ENCODE measurements at places on chromosomes 11 and 22.
A peak's percentile ranks its signal among the peaks of the same experiment; 100 is the strongest.

- no peak for DNase-seq
Measured at GRCh38 chr11:34633990-34634693, 13.2 kb downstream of the EHF start.

- DNase-seq = peak; percentile 27
Measured at GRCh38 chr22:27194096-27194748, 536.8 kb downstream of the MIAT start.

GRCh38 chr11:69450064-69450856 lies 31.2 kb upstream of the LINC01488 start:
- no peak for DNase-seq

DNA sequence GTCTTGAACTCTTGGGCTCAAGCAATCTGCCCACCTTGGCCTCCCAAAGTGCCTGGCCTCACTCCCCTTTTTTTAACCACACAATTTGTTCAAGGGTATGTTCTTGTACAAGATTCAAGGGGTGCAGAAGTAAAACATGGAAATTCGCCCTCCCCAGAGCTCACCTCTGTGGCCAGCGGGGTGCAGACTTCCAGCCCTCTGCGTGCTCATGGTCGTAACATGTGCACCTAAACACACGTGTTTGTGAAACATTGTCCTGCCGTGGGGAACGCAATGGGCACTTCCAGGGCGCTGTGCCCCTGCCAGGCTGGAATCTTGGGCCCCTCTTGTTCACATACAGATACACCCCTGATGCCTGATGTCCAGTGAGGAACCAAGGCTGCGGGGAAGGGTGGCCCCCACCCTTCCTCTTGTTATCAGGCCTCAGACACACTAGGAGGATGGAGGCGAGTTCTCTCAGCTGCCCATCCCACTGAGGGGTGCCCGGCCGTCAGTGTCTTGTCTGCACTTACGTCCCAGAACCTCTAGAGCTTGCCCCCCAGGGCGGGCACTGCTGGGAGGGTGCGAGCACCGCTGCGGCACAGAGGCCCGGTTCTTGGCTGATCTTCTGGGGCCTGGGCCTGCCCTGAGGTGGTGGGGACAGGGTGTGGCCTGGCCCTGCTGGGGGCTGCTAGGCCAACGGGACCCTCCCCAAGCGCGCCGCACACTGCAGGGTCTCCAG lies 4.1 kb upstream of the EPS8L2 start:
- DNase-seq = no peak

DNA sequence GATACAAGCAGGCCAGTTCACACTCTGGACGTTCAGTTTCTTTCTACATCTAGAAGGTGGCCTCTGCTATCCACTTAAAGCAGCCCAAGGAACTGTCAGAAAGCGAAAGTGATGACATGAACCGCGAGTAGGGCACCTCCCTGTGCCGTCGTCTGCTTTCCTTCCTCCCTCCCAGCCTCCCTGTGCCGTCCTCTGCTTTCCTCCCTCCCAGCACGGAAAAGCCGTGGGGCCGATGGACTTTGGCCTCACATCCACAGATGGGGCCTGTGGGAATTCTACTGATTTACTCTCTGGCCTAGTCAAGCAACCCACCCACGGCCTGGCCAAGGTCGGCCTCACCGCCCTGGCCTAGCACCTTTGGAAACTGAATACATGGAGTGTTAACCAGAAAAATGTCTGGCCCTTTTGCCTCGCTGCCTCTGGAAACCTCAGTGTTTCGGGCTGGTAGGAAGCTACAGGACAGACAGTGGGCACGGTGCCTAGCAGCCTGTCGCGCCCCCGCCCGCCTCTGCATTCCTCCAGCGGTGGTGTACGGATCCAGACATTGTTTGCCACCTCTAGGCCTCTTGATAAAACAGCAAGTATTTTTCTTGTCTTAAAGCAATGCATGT lies 14.2 kb downstream of the PEX26 start:
- DNase-seq = no peak

- no peak for DNase-seq
Measured at GRCh38 chr11:79025622-79026021, 415.2 kb downstream of the TENM4 start.

GRCh38 chr11:86799680-86800075 lies 664 bp upstream of the PRSS23 start:
- DNase-seq = no peak

DNA sequence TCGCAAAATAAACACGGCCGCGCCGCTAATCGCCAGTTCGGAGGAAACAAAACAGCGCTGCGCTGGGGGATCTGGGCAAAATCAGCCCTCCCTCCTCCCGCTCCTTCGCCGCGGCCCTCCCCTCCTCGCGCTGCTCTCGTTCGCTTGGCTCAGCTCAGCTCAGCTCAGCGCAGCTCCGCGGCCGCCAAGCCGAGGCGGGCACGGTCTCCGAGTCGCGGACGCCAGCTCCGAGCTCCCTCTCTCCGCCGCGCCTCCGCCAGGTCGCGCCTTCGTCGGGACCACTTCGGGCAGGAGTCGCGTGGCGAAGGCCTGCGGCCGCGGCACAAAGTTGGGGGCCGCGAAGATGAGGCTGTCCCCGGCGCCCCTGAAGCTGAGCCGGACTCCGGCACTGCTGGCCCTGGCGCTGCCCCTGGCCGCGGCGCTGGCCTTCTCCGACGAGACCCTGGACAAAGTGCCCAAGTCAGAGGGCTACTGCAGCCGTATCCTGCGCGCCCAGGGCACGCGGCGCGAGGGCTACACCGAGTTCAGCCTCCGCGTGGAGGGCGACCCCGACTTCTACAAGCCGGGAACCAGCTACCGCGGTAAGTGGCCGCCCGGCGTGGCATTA lies at the start of gene SPON1:
Gene SPON1 (plus strand): TSS at position 162 of the 607 bp plus-strand sequence. CDS start 182 bp downstream, at position 344.
- peak; percentile 84 for DNase-seq

- no peak for DNase-seq
Measured at GRCh38 chr22:39332441-39333064, 13.1 kb upstream of the RPL3 start.

DNA sequence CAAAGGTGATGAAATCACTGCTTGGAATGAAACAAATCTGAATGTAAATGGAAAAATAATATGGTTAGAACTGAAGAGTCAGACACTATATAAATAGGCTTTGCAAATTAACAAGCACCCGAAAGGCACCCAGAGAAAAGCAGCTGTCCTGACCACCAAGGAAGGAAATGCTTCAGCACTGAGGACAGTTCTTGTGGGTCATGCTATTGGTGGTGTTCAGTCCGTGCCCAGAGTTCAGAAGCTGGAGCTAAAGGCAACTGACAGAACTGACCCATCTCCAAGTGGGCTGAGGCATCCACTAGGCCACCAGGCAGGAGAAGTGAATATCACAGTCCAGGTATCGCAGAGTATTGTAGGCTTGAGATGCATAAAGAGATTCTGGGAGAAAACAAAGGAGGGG lies 208.9 kb downstream of the OPCML start:
- no peak for DNase-seq

DNA sequence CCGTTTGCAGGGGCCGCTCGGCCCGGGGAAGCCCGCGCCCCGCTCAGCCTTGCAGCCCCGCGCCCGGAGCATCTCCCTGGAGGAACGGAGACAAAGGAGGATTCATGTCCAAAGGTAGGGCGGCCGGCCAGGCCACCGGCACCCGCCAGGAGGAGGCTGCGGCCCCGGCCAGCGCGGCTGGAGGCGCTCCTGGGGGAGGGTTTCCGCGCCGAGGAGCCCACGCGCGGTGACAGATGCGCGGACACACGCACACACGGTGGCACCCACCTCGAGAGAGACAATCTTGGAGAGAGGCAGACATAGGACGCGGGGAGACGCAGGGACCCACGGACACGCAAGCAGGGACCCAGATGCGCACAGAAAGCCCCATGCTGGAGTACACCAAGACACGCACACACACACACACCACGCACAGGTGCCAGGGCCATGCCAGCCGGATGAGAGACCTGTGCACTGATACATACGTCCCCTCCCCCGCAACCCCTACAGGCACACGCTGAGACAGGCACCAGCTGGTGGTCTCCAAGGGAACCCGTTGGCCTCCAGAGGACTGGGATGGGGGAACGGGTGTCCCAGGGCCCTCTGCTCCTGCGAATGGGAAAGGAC lies 7.8 kb downstream of the SEPTIN3 start:
- DNase-seq = no peak

GRCh38 chr11:37612146-37612545 lies 1014.1 kb upstream of the RAG2 start:
- no peak for DNase-seq
